NCI-H1417 treated with DMSO at 0.1 percent for 48 hours (cell line): ENCODE measurements at places on chromosomes 1 and 21.

- no peak for DNase-seq
Observed at GRCh38 chr1:66266350-66266749, 267.6 kb upstream of the SGIP1 start.

DNA sequence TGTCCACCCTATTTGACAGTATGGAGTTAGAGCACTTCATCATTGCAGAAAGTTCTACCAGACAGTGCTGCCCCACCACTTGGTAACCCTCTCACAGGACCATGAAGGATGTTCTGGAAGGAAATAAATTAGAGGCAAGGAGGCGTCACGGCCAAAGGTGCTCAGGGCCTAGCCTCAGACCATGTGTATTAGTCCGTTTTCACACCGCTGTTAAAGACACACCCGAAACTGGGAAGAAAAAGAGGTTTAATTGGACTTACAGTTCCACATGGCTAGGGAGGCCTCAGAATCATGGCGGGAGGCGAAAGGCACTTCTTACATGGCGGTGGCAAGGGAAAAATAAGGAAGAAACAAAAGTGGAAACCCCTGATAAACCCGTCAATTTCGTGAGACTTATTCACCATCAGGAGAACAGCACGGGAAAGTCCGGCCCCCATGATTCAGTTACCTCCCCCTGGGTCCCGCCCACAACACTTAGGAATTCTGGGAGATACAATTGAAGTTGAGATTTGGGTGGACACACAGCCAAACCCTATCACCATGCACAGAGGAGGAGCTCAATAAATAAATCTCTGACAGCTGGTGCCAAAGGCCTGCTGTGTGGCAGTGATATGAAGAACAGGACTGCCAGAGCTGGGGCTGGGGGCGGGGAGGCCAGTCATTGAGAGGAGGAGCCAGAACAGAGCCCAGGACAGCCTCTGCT is 75.8 kb downstream of the FHAD1 start:
- DNase-seq, result no peak

- no peak for DNase-seq
Observed at GRCh38 chr21:37531431-37531932, 164.9 kb downstream of the DYRK1A start.

- no peak for DNase-seq
Observed at GRCh38 chr1:231800108-231800507, 173.5 kb downstream of the DISC1 start.

GRCh38 chr1:86018283-86018923 is 138.2 kb downstream of the COL24A1 start:
- DNase-seq, result no peak

GRCh38 chr1:39044762-39045161 is 18.6 kb downstream of the NDUFS5 start:
- no peak for DNase-seq

- no peak for DNase-seq
Observed at GRCh38 chr1:88655685-88656299, 28.3 kb upstream of the PKN2 start.

GRCh38 chr1:169741666-169742394 is 8.0 kb upstream of the SELE start:
- DNase-seq, result no peak

- DNase-seq, result no peak
Observed at GRCh38 chr1:167509587-167509986, 8.7 kb downstream of the CD247 start.

DNA sequence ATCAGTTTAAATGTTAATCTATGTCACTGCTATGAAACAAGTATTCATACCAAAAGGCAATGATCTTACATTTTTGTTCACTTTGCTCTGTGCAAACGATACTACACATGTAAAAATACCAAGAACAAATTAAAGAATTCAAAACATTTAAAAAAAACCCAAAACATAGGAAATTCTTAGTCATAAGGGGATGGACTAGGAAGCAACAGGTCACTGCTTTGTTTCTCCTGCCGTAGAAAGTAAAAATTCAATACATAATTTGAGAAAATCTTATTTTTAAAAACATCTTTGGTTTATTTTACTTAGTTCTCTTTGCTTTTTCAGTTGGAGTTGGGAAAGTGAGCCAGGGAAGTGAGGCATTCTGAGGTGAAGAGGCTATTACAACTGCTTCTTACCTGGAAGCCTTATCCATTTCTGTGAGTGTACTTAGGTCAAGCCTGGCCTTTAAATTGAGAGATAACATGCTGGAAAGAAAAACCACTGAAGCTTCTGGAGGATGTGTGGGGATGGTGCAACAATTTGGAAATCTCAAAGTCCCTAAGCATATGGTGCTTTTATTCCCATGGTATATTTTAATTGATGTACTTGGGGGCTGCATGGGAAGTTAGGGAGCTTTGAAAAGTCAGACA is 183.5 kb downstream of the CDC42BPA start:
- DNase-seq, result no peak

GRCh38 chr1:153769221-153769620 is 6.0 kb upstream of the SLC27A3 start:
- no peak for DNase-seq
